Uterine smooth muscle cell (primary cell): ENCODE measurements at places on chromosomes 2 and 18. TPM values are rescaled to one million over a fixed set of nuclear protein-coding genes. Genes with fewer than 3 reads are reported as not detected.

HAUS1 gene
- 37.9 and 77.0 TPM in 2 replicates for total RNA-seq

GPBAR1 gene
- 0.12 TPM in 1 of 2 replicates, not detected in the other for total RNA-seq

TIA1 gene
- 97.9 and 99.6 TPM in 2 replicates for total RNA-seq

MC5R gene
- total RNA-seq, result not detected in 2 replicates

FOXI3 gene
- not detected in 2 replicates for total RNA-seq

RBM44 gene
- 0.25 and 0.33 TPM in 2 replicates for total RNA-seq

ABCG5 gene
- total RNA-seq, result not detected in 2 replicates

DSG1 gene
- total RNA-seq, result not detected in 2 replicates

L3MBTL4 gene
- total RNA-seq, result 0.44 and 1.6 TPM in 2 replicates

CAPN14 gene
- 0.11 and 0.12 TPM in 2 replicates for total RNA-seq

OTX1 gene
- total RNA-seq, result 0.25 TPM in 1 of 2 replicates, not detected in the other

ADCYAP1 gene
- not detected in 2 replicates for total RNA-seq

SP140 gene
- 2.0 and 2.6 TPM in 2 replicates for total RNA-seq

DHX57 gene
- total RNA-seq, result 29.5 and 38.0 TPM in 2 replicates

ASXL3 gene
- total RNA-seq, result 0.87 and 3.3 TPM in 2 replicates

C2orf68 gene
- 14.1 and 16.2 TPM in 2 replicates for total RNA-seq

PROKR1 gene
- total RNA-seq, result not detected in 2 replicates

LGALSL gene
- total RNA-seq, result 2.3 and 3.1 TPM in 2 replicates

MAP2 gene
- 2.4 and 13.4 TPM in 2 replicates for total RNA-seq

PAX3 gene
- under 0.01 and 0.25 TPM in 2 replicates for total RNA-seq

IHH gene
- 0.11 TPM in 1 of 2 replicates, not detected in the other for total RNA-seq

CFAP65 gene
- total RNA-seq, result not detected in 2 replicates

ZNF142 gene
- total RNA-seq, result 8.5 and 9.7 TPM in 2 replicates

ADGRF3 gene
- total RNA-seq, result 0.22 TPM in 1 of 2 replicates, not detected in the other

CNDP1 gene
- total RNA-seq, result 0.12 TPM in 1 of 2 replicates, not detected in the other

LIMS4 gene
- total RNA-seq, result 10.0 and 12.5 TPM in 2 replicates

LRRC30 gene
- total RNA-seq, result not detected in 2 replicates

UPP2 gene
- not detected in 2 replicates for total RNA-seq

LIPG gene
- 18.4 and 29.7 TPM in 2 replicates for total RNA-seq

CMPK2 gene
- total RNA-seq, result 2.9 and 15.4 TPM in 2 replicates

B3GNT7 gene
- total RNA-seq, result 0.11 and 0.12 TPM in 2 replicates

LINC00305 gene
- total RNA-seq, result not detected in 2 replicates

PLEKHA3 gene
- 6.9 and 7.7 TPM in 2 replicates for total RNA-seq

NT5DC4 gene
- total RNA-seq, result 0.11 TPM in 1 of 2 replicates, not detected in the other

PCARE gene
- not detected in 2 replicates for total RNA-seq

SATB2 gene
- 4.9 and 6.6 TPM in 2 replicates for total RNA-seq

CYP20A1 gene
- total RNA-seq, result 33.3 and 41.6 TPM in 2 replicates

ICA1L gene
- total RNA-seq, result 6.2 and 6.4 TPM in 2 replicates

SP9 gene
- not detected in 2 replicates for total RNA-seq

PASK gene
- 5.2 and 10.8 TPM in 2 replicates for total RNA-seq

MSTN gene
- 0.11 and 0.12 TPM in 2 replicates for total RNA-seq

UBXN2A gene
- 11.6 and 13.9 TPM in 2 replicates for total RNA-seq

TRABD2A gene
- total RNA-seq, result 2.5 and 4.8 TPM in 2 replicates

IL1A gene
- 0.12 and 0.22 TPM in 2 replicates for total RNA-seq

FBLN7 gene
- 1.1 and 2.4 TPM in 2 replicates for total RNA-seq
